ENCODE measurements at places on chromosomes 11 and 22.

- peak; percentile 51 for DNase-seq
Observed at GRCh38 chr11:84558085-84558905, 1068.8 kb downstream of the DLG2 start.

DNA sequence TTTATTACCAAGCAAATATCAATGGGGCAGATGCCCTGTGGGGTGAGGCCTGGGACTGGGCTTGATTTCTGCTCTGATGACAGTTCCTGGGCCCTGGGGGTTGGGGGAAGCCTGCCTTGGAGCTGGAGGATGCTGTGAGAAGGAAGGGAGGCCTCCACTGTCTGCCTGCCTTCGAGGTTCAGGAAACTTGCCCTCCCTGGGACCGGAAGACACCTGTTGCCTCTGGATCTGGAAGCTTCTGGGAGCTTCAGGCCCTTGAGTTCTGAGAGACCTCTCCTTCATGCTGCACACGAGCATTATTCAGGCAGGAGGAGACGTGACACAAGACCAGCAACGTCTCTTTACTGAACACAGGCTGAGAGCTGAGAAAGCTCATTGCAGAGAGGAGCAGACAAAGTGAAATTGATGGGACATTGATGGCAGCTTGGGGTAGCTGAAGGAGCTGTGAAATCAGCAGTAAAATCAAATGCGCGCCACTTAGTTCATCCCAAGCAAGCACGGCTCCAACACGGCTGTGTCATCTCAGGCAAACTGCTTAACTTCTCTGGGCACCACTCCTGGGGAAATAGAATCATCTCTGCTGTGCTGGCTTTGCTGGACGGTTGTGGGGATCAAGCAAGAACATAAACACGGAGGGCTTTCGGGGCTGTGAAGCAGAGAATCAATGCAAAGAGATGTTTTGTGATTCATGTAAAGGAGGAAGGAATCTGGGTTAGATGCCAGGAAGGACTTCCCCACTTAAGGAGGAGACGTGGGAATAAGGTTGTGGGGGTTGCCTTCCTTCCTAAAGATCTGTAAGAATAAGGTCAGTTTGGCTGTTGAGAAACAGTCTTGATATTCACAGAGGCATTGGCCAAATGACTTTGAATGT lies 64.5 kb downstream of the TP53I11 start:
- DNase-seq: no peak

- no peak for DNase-seq
Observed at GRCh38 chr22:22446517-22446916, 62.0 kb downstream of the ZNF280B start.

- no peak for DNase-seq
Observed at GRCh38 chr11:113279591-113279990, 34.8 kb upstream of the TTC12 start.

- no peak for DNase-seq
Observed at GRCh38 chr11:20342347-20343141, 21.0 kb upstream of the HTATIP2 start.

GRCh38 chr11:1877211-1878136 lies 14.2 kb downstream of the PRR33 start:
- DNase-seq: no peak

GRCh38 chr11:62393061-62393611 lies 25.7 kb upstream of the SCGB1A1 start:
- peak; percentile 35 for DNase-seq

GRCh38 chr11:35272391-35272902 lies 133.5 kb downstream of the CD44 start:
- no peak for DNase-seq

- no peak for DNase-seq
Observed at GRCh38 chr11:120386774-120387371, 50.7 kb downstream of the ARHGEF12 start.

GRCh38 chr11:32500001-32500400 lies 64.7 kb upstream of the WT1 start:
- no peak for DNase-seq

DNA sequence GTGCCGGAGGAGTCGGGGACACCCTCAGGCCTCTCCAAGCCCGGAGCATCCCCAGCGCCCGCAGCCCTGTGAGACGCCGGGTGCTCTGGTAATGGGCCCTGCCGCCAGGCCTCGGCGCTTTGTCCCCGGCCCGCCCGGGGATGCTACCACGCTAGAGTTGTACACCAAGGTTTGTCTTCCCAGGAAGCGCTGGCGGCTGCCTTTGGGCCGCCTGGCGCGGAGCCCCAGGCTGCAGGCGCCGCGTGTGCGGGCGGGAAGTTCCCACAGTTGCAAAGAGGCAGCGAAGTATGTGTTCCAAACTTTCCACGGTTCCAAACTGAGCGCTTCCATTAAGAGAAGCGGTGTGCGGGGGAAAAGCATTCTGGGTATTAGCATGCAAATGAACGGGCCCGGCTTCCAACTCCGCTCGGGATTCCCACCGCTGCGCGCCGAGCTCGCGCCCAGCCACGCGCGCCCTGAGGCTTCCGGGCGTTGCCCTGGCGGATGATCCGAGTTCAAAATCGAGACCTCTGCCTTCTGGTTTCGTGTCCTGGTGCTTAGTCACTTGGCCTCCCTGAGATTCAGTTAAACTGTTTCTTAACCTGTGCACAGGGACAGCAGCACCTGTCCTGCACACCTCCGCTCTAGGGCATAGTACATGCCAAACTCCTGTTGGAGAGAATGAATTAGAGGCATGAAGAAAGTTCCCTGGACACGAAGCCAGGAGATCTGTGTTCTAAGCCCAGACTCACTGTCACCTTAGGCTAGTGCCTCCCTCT lies 1.3 kb upstream of the PATZ1 start:
- DNase-seq: peak; percentile 76

- DNase-seq: no peak
Observed at GRCh38 chr11:44608991-44609782, 43.7 kb downstream of the CD82 start.

GRCh38 chr22:23787600-23787896 lies 782 bp downstream of the SMARCB1 start:
- no peak for DNase-seq

- no peak for DNase-seq
Observed at GRCh38 chr11:2088284-2088683, 50.9 kb downstream of the IGF2 start.

GRCh38 chr11:9601037-9601875 lies 27.8 kb downstream of the WEE1 start:
- DNase-seq: no peak

DNA sequence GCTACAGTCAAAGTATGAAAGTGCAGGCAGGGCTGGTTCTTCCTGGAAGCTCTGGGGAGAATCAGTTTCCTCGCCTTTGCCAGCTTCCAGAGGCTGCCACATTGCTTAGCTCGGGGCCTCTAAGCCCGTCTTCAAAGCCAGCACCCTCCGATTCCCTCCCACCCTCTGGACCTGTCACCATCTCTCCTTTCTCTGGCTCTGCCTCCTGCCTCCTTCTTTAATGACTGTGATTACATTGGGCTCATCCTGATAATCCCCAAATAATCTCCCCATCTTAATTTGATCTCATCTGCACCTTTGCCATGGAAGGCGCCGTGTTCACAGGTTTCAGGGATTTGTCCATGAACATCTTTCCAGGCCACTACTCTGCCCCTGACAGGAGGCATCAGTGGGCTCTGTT lies 42.5 kb downstream of the MCM5 start:
- DNase-seq: no peak

DNA sequence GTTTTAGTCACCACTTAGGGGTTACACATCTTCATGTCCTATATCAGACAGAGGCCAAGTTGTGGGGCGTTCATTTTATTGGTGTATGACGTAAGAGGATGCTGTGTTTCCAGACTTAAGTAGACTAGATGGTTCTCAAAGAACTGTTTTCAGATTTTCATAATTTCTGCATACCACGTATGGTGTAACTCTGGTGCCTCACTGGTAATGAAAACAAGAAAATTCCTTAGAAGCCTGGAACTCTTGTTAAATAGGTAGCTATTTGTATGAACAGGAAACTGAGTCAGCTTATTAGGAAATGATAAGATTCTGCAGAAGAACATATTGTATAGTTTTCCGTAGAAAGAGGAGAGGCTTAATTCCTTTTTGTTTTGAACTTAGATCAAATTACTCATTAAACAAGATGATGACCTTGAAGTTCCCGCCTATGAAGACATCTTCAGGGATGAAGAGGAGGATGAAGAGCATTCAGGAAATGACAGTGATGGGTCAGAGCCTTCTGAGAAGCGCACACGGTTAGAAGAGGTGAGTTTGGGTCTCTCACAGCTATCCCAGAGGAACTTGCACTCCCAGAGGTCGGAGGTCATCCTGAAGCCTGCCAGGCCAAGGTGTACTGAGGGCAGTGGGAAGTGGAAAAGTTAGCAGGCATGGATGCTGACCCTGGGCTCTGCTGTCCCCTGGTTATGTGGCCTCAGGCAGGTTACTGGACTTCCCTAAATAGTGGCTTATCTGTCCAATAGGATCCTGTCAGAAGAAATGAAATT lies 3.9 kb downstream of the CDC45 start:
- no peak for DNase-seq
